Heart left ventricle (tissue), 16 donors: ENCODE measurements at places on chromosomes 12 and 14. TPM values are rescaled to one million over a fixed set of nuclear protein-coding genes. Genes with fewer than 3 reads are reported as not detected.

GALNT6 gene
- 0.74 TPM for total RNA-seq

TAOK3 gene
- 20.1 TPM for total RNA-seq

ZC2HC1C gene
- total RNA-seq: 9.5 TPM

DNA sequence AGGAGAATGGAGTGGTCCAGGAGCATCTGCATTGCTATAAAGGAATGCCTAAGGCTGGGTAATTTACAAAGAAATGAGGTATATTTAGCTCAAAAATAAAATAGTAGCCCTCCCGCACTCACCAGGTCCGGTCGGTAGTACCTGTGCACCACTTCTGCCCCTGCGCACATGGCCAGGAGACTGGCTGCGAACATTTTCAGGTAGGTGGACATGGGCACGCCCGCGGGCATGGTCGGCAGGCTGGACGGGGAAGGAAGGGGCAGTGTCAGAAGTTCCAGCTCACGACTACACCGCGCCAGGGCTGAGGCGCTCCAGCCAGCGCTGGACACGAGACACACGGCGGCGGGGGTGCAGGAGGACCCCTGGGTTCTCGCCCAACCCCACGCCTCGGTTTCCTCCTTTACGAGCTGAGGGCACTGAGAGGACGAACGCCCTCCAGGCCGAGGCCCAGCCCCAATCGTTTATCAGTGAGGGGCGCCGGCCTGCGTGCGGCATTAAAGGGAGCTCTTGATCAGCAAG, 9.1 kb upstream of the TDG start:
- no peak for DNase-seq

DNA sequence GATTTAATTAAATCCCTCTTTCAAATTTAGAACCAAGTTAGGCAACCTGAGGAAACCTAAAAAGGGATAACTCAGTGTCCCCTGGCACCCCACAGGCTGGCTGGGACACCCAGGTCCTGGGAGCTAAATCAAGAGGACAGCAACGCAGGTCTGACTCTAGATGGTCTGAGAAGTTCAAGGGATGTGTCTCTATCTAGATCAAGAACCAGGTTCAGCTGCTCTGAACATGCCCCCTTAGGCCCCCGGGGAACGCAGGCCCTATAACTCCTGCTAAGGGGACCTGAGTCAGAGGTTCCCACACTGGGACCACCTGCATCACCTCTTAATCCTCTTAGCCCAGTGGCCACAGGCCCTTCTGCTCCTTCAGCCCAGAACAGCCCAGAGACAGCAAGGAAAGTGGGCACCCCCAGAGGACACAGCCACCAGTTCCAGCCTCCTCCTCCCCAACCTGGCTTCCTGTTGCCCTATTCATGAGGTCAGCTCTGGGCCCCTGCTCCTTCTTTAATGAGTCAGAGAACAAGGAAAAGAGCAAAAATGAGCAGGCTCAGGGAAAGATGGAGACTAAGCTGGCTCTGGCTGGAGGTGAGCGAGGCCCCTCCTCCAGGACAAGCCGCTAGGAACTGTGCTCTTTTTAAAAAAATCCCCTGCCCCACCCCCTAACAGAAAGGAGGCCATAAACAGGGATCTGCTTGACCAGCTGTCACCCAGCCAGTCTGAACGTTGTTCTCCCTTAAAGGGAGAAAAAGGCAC, 10.8 kb downstream of the PITPNM2 start:
- no peak for DNase-seq

DNA sequence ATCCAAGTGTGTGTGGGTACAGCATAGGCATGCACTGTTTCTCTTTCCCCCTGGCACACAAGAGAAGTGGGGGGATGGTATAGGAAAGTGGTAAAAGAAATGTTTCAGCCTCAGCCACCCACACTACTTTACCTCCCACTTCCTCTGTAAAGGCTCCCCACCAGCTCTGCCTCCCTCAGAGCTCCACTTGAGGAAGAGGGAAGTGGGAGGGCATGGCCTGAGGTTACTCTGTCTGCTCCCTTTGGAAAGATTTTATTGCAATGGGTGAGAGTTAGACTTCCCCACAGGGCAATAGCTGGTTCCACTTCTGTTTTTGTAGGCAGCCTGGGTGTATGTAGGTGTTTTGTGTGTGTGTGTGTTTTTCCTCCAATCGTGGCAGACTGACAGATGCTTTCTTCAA, 145.3 kb downstream of the SSPN start:
- DNase-seq: no peak
